ENCODE measurements at places on chromosomes 7 and 10.

GRCh38 chr7:50645186-50645585, 80.0 kb upstream of the DDC start:
- DNase-seq, result no peak

- no peak for DNase-seq
Measured at GRCh38 chr7:99099499-99100077, 44.3 kb downstream of the SMURF1 start.

- DNase-seq, result no peak
Measured at GRCh38 chr7:132430041-132430855, 146.0 kb downstream of the PLXNA4 start.

GRCh38 chr10:109022417-109023049, 900.8 kb downstream of the XPNPEP1 start:
- DNase-seq, result no peak

GRCh38 chr7:143327903-143328302, 12.0 kb downstream of the CLCN1 start:
- no peak for DNase-seq

GRCh38 chr7:50711271-50712175, 71.2 kb downstream of the GRB10 start:
- DNase-seq, result no peak

- no peak for DNase-seq
Measured at GRCh38 chr7:1688542-1688941, 18.5 kb downstream of the ELFN1 start.

DNA sequence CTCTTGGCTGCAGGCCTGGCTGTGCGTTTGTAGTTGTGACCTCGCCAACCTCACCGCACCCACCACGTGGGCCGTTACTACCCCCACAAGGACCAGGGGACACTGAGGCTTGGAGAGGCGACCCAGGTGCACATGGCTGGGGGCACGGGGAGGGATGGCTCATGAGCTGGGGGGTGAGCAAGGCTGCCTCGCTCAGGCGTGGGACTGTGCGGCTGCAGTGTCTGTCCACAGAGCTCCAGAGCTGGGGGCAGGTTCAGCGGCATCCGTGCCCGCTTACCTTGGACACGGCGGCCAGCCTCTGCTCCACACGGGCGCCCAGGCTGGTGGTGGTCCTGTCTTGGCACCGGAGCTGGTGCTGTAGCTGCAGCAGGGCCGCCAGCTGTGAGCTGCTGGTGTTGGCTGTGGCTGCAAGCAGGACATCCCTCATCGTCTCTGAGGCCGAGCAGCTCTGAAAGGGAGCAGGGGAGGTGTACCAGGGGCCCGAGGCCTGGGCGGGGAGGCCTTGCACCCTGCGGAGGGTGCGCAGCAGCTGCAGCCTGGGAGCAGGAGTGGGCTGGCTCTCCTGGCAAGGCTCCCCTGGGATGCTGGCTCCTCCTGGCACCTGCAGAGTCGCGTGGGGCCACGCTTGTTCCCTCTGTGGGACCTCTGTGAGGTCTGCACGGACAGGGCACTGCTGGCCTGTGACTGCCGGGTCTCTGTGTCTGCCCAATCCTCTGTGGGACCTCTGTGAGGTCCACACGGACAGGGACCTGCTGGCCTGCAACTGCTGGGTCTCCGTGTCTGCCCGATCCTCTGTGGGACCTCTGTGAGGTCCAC, 60.0 kb upstream of the NKX6-2 start:
- DNase-seq, result no peak

DNA sequence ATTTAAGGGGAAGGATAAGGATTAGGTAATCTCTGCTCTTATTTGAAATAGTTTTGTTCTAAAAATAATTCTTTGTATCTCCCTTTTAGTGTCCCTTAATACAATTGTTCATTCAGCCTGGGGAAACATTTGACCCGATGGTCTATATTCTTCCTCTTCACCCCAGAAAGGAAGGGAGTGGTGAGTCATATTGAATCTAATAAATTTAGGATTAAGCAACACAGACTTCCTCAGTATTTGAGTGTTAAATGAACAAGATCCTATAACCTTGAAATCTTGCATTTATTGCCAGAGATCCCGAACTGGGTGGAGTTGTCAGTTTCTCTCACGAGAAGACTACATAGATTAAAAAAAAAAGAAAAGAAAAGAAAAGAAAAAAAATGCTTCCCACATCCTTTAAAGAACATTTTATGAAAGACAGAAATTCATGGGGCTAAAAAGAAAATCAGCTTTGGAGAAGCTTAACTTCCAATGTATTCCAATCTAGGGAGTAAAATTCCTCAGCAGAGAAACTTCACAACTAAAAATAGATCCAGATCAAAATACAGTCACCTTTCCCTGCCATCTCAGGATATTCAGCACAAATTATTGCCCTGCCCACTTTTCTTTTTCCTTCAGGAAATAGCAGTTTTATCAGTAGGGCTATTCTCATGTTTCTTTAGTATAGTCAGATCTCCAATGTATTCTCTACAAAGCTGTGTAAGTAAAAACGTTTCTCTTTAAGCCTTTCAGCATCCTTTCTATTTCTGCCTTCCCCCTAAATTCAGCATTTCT, 82.2 kb downstream of the SEMA3D start:
- no peak for DNase-seq

Measured in GM18507 (cell line).